ENCODE measurements at places on chromosomes 6 and 20.

DNA sequence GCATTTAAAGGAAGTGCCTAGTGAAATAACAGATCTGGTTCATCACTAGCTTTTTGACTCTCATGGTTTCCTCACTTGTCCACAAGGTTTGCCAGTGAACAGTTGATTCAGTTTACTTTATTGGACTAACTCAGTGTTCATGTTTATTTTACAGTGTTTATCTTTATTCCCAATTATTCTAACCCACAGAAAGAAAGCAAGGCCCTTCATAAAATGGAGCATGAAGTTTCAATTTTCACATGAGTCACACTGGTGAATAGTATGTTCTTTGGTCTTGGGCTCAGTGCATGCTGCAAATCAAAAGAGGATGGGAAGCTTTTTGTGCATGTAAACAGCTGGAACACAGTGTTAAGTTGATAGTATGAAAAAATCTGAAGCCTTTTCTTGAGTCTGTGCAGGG is 217.6 kb upstream of the HDDC2 start:
- H3K4me1 ChIP-seq, result no peaks in the 10 kb centered on the region
- no peak overlapping the region for H3K4me3 ChIP-seq
- no peaks in the 10 kb centered on the region for H3K27me3 ChIP-seq
- H3K27ac ChIP-seq, result no peak overlapping the region

GRCh38 chr6:158303210-158303731 is 9.0 kb upstream of the TULP4 start:
- H3K4me3 ChIP-seq, result no peak overlapping the region
- no peak overlapping the region for H3K27ac ChIP-seq
- H3K36me3 ChIP-seq, result no peaks in the 10 kb centered on the region
- no peaks in the 10 kb centered on the region for H3K4me1 ChIP-seq
- H3K27me3 ChIP-seq, result no peaks in the 10 kb centered on the region

DNA sequence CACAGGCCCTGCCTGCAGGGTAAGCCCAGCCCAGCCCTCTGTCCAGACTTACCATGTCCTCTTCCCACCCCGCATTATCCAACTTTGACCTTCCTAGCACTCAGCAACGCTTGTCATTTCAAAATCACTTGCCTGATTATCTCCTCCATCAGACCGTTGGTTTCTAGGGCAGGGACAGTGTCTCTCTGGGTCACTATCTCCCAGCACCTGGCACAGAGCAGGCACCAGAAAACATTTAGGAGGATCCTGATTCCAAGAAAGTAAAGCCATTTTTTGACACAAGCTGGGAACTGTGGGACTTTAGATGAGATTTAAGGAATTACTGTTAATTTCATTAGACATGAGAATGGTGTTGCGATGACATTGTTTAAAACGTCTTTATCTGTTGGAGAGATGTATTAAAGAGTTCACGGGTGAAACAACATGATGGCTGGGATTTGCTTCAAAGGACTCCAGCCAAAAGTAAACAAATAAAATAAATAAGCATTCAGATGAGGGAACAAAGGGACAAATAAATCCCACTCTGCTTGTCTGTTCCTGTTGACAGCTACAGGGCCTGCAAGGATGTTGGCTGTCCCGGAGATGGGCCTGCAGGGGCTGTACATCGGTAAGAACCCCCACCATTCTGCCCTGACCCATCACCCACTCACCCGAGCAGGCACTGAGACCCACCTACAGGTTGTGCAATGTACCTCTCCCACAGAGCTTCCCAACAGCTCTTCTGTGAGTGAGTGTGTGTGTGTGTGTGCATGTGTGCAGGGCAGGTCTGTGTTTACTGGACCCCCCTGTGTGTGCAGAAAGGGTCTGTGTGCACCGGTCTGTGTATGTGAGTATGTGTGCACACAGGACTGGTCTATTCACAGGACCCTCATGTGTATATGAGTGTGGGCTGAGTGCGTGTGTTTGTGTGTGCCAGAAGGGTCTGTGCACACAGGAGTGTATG is 5.9 kb downstream of the HSPA12B start:
- no peaks in the 10 kb centered on the region for H3K27me3 ChIP-seq
- H3K27ac ChIP-seq, result no peak overlapping the region
- no peak overlapping the region for H3K4me3 ChIP-seq
- no peaks in the 10 kb centered on the region for H3K36me3 ChIP-seq

GRCh38 chr20:55947701-55948100 is 57.6 kb downstream of the CBLN4 start:
- H3K27ac ChIP-seq, result no peak overlapping the region
- H3K27me3 ChIP-seq, result no peaks in the 10 kb centered on the region
- no peak for DNase-seq
- no peaks in the 10 kb centered on the region for H3K36me3 ChIP-seq
- H3K4me1 ChIP-seq, result no peaks in the 10 kb centered on the region
- H3K4me3 ChIP-seq, result no peak overlapping the region

DNA sequence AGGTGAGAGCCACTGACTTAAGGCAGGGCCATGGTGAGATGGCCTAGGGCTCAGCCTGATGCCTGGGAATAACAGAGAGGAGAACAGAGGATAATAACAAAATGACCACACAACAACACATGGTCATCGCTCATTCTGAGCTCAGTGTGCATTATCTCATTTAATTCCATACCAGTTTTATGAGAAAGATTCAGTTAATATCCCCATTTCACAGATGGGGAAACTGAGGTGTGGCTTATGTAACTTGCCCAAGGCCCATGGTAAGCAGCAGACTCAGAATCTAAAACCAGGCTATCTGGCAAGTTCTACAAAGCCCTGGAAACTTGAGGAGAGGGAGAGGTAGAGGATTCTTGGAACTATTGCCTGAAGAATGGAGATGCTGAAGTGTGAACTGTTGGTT is 200.9 kb upstream of the PMEPA1 start:
- H3K27me3 ChIP-seq, result no peaks in the 10 kb centered on the region
- DNase-seq, result no peak

DNA sequence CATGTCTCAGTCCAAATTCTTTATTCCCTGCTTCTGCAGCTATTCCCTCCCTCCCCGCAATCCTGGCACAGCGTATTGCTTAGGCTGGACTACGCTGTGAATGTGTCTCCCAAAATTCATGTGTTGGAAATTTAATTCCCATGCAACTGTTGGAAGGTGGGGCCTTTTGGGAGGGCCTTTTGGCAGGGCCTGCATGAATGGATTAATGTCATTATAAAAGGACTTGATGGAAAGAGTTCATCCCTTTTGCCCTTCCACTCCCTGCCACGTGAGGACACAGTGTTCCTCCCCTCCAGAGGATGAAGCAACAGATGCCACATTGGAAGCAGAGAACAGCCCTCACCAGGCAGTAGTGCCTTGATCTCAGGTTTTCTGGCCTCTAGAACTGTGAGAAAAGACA is 20.4 kb upstream of the NOTCH4 start:
- H3K27ac ChIP-seq, result no peak overlapping the region
- no peak for DNase-seq
- H3K27me3 ChIP-seq, result no peaks in the 10 kb centered on the region
- no peaks in the 10 kb centered on the region for H3K36me3 ChIP-seq

GRCh38 chr6:41646026-41646795 is 7.9 kb downstream of the MDFI start:
- H3K27me3 ChIP-seq, result no peaks in the 10 kb centered on the region
- H3K36me3 ChIP-seq, result no peaks in the 10 kb centered on the region
- no peaks in the 10 kb centered on the region for H3K4me1 ChIP-seq
- no peak overlapping the region for H3K27ac ChIP-seq

DNA sequence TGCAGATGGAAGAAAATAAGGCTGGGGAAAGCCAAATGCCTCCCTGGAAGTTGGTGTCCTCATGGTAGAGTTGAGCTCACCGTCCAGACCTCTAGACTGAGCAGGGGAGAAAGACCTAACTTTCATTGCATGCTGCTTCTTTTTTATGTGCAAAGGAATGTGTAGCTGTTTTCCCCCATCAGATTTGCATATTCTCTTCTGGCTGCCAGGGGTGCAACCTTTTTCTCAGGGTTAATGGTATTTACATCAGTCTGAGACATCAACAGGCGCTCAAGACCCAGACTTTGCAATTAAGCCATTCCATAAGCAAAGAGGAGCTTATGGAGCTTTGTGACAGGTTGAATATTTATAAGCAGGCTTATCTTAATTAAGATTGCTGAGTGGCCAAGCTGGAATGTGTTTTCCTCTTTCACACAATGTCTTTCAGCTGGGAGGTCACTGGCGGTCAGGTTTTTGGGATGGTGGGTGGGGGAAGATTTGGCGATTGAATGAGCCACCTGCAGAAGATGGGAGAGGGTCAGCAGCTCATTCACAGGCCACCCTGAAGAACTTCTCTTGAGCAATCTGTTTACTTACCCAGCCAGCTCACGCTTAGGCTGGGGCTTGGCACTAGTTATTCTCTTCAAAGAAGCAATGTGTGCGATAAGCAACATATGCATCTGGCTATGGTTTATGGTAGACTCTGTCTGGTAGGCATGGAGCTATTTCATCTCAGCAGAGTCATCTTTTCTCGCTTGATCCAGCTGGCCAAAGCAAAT is 88.6 kb downstream of the SCP2D1 start:
- DNase-seq, result no peak
- no peak overlapping the region for H3K27ac ChIP-seq
- H3K4me1 ChIP-seq, result no peaks in the 10 kb centered on the region

GRCh38 chr6:44494011-44494501 is 106.5 kb downstream of the CDC5L start:
- DNase-seq, result no peak
- H3K4me3 ChIP-seq, result no peak overlapping the region
- H3K36me3 ChIP-seq, result no peaks in the 10 kb centered on the region
- no peak overlapping the region for H3K27ac ChIP-seq
- H3K27me3 ChIP-seq, result no peaks in the 10 kb centered on the region
- no peaks in the 10 kb centered on the region for H3K4me1 ChIP-seq

DNA sequence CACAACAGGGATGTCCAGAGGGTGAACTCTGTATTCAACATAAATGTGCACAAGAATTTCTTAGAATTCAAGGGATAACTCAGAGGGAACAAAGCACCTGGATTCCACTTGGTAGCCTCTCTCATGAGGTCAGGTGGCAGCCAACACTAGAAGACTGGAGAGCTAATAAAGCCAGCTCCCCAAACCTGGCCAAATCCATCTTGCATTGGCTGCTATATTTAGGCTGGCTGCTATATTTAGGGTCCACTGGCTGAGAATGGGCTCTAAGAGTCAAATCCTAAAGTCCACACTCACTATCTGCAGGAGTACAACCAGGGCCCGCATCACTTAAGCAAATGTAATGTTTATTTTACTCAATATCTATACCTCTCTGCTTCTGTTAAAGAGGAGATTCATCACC is 20.0 kb downstream of the TBC1D7 start:
- no peak overlapping the region for H3K27ac ChIP-seq
- H3K4me1 ChIP-seq, result no peaks in the 10 kb centered on the region
- H3K4me3 ChIP-seq, result no peak overlapping the region
- no peaks in the 10 kb centered on the region for H3K36me3 ChIP-seq

- H3K4me3 ChIP-seq, result no peak overlapping the region
- H3K27ac ChIP-seq, result no peak overlapping the region
- H3K4me1 ChIP-seq, result no peaks in the 10 kb centered on the region
Observed at GRCh38 chr20:18180815-18181214, 43.2 kb downstream of the KAT14 start.

GRCh38 chr20:48880331-48880730 is 41.2 kb upstream of the ARFGEF2 start:
- no peaks in the 10 kb centered on the region for H3K27me3 ChIP-seq
- no peaks in the 10 kb centered on the region for H3K36me3 ChIP-seq
- H3K27ac ChIP-seq, result no peak overlapping the region
- H3K4me1 ChIP-seq, result no peaks in the 10 kb centered on the region
- no peak for DNase-seq

DNA sequence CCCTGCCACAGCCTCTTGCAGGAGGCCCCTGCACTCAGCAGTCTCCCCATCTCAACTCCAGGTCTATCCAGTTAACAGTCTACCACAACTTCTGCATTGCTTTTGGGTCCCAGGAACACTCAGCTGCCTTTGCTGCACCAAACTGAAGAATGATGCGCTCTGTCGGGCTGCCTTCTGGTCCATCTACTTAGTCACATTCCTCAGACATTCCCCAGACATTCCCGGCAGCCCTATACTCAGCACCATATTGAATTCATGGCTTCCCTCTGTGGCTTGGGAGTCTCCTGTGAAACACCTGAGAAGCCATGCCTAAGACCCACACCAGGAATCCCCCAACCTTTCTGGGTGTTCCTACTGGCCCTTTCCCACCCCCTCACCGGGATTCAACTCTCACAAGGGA is 99.6 kb upstream of the COL21A1 start:
- H3K27me3 ChIP-seq, result no peaks in the 10 kb centered on the region
- H3K4me1 ChIP-seq, result no peaks in the 10 kb centered on the region
- H3K36me3 ChIP-seq, result no peaks in the 10 kb centered on the region
- no peak overlapping the region for H3K4me3 ChIP-seq

DNA sequence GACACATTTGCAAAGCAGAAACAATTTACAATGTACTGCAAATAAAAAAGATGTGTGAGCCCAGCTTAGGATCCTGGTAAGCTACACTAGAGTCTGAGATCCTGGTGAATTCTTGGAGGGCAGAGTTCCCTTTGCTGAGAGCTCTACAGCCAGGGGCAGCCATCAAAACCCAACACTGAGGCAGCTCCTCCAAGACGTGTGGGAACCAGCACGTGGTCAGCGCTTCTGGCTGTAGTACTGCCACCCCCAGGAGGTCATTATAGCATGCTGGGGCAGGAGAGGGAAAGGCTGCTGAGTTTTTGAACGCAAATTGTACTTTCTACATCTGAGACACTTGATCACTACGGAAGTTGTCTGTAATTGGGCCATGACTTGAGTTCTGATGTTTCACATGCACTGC is 131.5 kb downstream of the INSM1 start:
- H3K4me3 ChIP-seq, result no peak overlapping the region

- peak; percentile 37 for DNase-seq
- H3K4me1 ChIP-seq, result no peaks in the 10 kb centered on the region
- no peaks in the 10 kb centered on the region for H3K36me3 ChIP-seq
- H3K27ac ChIP-seq, result no peak overlapping the region
- no peak overlapping the region for H3K4me3 ChIP-seq
Observed at GRCh38 chr6:42185597-42185996, 9.2 kb downstream of the GUCA1B start.

GRCh38 chr20:62433658-62434497 is 6.5 kb upstream of the RBBP8NL start:
- no peaks in the 10 kb centered on the region for H3K36me3 ChIP-seq
- no peak for DNase-seq
- no peak overlapping the region for H3K27ac ChIP-seq
- H3K4me1 ChIP-seq, result no peaks in the 10 kb centered on the region

- no peaks in the 10 kb centered on the region for H3K4me1 ChIP-seq
- no peaks in the 10 kb centered on the region for H3K27me3 ChIP-seq
- no peak overlapping the region for H3K4me3 ChIP-seq
- no peak overlapping the region for H3K27ac ChIP-seq
- no peaks in the 10 kb centered on the region for H3K36me3 ChIP-seq
Observed at GRCh38 chr6:34066218-34066571, 79.7 kb downstream of the GRM4 start.

DNA sequence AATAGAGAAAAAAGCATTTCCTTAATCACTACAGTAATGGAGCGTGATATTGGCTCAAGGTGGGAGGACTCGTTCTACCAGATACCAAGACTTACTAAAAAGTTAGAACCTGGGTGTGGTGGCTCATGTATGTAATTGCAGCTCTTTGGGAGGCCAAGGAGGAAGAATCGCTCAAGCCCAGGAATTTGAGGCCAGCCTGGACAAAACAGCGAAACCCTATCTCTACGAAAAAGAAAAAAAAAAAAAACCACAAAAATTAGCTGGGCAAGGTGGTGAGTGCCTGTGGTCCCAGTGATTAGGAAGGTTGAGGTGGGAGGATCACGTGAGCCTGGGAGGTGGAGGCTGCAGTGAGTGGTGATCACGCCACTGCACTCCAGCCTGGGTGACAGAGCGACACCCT is 24.0 kb upstream of the ATRN start:
- no peak overlapping the region for H3K27ac ChIP-seq
- H3K4me1 ChIP-seq, result no peaks in the 10 kb centered on the region
- no peak overlapping the region for H3K4me3 ChIP-seq
- no peaks in the 10 kb centered on the region for H3K27me3 ChIP-seq
- H3K36me3 ChIP-seq, result no peaks in the 10 kb centered on the region
- DNase-seq, result no peak

Data from aorta (tissue), 5 donors.